ENCODE measurements at places on chromosomes 5 and 9.

DNA sequence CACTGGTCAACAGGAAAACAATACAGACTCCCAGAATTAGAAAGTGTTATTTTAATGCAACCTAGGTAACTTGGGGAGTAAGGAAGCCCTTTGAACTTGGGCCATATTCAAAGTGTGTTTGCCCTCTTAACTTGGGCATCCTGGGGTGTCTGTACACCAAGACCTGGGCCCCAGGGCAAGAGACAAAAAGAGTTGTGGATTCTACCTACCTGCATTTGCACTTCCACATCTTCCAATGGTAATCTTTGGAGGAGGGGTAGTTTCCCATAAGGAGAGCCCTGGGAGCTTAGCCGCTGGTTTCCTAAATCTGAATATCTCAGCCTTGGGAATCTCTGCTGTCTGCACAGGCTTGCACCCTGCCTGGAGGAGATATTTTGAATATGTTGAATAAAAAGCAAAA lies 8.5 kb downstream of the WNT8A start:
- DNase-seq, result no peak

GRCh38 chr5:116365006-116365496 lies 209.6 kb downstream of the SEMA6A start:
- no peak for DNase-seq

DNA sequence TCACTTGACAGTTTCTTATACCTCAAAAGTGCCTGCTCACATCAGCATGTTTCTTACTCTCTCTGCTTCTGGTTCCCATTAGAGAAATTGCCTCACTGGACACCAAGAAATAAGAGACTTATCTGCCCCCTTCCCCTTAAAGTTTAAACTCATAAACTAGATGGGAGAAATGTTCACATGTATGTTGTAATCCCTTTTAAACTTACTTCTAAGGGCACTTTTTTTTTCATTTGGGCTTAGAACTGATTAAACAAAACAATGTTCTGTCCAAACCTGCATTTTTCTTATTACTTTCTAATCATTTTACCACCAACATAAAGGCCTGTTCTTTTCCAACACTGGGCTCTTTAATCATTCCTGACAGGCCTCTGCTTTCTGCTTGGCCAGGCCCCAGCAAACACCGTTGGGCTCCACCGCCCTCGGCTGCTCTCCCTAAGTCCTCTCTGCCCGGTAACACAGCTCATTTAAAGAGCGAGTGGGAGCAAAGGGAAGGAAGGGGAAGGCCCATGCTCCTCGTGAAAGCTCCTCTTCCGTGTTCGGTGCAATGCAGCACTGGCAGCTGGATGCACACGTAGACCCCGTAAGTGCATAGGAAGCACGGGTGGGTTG lies 53.4 kb downstream of the ROR2 start:
- no peak for DNase-seq

- no peak for DNase-seq
Observed at GRCh38 chr5:39520232-39520572, 95.4 kb upstream of the DAB2 start.

DNA sequence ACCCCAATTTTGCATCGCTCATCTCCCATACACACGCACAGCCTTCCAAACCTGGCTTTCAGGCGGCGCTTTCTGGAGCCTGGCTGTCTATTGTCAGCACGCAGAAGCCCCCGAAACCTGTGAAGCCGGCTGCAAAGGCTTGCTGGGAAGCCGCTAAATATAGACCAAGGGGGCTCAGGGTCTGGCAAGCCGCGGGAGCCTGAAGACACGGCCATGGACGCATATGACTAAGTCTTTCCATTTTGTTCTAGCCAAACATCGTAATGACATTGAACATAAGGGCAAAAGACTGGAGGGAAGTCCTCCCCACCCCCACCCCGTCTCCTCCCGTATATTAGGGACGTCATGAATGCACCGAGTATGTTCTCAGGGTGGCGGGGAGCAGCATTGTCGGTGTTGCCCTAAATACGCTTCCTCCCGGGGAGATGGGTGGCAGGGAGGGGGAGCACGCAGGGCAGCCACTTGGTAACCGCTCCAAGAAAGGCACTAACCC lies 1.1 kb downstream of the CTNND2 start:
- DNase-seq, result no peak

DNA sequence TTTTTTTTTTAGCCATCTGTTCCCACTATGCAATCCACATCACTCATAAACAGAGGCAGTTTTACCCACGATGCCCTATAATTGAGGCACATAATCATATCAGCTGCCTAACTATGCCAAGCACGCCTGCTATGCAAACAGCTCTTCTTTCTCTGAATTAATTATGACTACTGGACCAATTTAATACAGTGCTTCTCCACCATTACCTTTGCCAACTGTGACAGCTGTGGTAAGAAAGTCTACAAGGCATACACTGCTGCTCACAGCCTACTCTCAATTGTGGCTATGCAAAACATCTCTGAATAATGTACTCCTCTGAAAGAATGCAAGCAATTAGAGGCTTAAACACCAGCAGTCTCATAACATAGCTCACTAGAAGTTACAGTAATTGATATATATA lies 97.1 kb downstream of the DTWD2 start:
- DNase-seq, result no peak

DNA sequence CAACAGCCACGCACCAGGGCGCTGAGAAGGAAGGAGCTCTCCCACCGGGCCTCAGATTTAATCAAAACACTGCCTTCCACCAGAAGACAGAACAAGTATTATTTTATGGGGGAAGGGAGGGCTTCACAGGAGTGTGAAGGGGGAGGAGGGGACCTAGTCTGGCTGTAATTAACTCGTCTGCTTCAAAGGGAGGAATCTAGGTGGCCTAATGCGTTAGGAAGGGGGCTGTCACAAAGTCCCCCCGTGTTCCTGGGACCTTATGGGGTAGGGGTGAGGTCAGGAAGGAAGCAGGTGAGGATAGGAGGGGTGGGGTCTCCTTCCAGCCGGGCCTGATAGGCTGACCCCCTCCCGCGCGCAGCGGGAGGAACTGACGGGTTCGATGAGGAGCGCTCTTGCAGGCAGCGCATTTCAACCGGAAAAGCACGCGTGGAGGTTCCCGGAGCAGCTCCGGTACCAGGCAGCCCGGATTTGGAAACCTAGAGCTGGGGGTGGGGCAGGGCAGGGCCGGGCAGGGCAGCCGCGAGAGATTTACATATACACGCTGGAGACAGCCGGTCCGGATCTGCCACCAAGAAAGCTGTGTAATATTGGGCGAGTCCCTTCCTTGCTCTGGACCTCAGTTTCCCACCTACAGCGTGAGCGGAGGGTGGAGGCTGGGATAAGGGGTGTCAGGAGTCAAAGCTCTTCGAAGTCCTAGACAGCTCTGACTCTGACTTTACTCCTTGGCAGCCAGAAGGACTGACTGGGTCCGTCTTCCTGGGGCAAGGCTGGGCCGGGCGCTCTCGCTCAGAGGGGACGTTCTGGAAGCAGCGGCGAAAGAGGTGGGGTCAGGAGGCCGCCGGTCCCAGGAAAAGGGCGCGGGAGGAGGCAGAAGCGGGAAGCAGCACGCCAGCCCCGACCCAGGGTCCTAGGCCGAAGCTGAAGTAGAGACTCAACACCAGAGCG lies 1.8 kb downstream of the SHB start:
- DNase-seq, result no peak

GRCh38 chr5:133838286-133838685 lies 130.1 kb downstream of the C5orf15 start:
- no peak for DNase-seq

- DNase-seq, result no peak
Observed at GRCh38 chr9:121636341-121636865, 15.0 kb upstream of the DAB2IP start.

DNA sequence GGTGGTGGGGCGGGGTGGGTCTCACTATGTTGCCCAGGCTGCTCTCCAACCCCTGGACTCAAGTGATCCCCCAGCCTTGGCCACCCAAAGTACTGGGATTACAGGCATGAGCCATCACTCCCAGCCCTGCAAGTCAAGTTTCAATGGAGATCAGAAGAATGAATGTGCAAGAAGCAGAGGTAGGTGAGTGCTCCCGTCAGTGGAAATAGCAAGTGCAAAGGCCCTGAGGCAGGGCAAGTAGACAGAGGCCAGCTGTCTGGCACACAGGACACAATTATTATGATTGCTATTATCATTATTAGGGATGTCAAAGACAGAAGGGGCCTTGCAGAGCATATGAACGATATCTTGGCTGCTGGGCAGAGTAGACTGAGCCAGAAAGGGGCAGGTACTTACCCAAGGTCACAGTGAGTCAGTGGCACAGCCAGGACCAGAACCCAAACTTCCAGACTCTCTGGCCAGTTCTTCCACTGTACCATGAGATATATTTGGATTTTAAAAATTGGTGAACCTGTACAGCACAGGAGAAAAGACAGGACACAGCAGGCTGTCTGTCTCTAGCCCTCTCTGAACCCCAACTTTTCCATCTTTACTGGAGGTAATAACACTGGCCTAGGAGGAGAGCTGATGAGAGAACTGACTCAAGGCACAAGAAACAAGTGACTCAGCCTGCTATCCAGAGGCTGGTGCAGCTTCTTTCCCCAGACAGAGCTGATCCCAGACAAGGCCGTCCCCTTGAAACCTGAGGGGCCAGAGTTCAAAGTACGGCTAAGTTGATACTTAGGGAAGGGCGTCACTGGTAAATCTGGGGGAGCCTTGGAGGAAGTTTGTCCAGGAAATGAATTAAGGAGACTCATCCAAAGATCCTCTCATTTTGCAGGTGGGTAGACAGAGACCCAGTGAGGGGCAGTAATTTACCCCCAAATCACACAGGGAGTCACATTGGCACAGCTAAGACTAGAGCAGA lies 1.4 kb downstream of the HDHD3 start:
- no peak for DNase-seq

GRCh38 chr5:15238006-15238405 lies 262.0 kb upstream of the FBXL7 start:
- no peak for DNase-seq

GRCh38 chr9:93820667-93821306 lies 134.4 kb downstream of the BARX1 start:
- DNase-seq, result no peak

DNA sequence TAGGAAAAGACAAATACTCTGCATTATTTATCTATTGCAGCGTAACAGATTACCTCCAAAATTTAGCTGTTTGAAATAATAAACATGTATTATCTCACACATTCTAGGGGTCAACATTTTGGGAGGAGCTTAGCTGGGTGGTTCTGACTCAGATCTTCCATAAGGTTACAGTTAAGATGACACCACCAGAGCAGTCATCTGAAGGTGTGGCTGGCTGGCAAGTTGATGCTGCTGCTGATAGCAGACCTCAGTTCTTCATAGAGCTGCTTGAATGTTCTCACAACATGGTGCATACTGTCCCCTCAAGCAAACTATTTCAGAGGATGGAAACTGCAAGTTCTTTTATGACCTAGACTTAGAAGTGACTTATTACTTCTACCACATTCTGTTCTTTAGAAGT lies 146.3 kb upstream of the FSTL4 start:
- no peak for DNase-seq

GRCh38 chr9:84327184-84327583 lies 13.4 kb downstream of the SLC28A3 start:
- DNase-seq, result no peak

All from T1000 (cell line).